Neural crest cell (in vitro differentiated cells): ENCODE measurements at places on chromosomes 12 and 14. TPM values are rescaled to one million over a fixed set of nuclear protein-coding genes. Genes with fewer than 3 reads are reported as not detected.

The HNRNPC gene
- total RNA-seq: 993 and 1,012 TPM in 2 replicates

The SMIM41 gene
- total RNA-seq: not detected in 2 replicates

The FAM222A gene
- total RNA-seq: 12.5 and 13.9 TPM in 2 replicates

The ADAMTS20 gene
- total RNA-seq: 1.8 and 2.0 TPM in 2 replicates

The ALKBH2 gene
- 33.1 and 36.2 TPM in 2 replicates for total RNA-seq

The NFYB gene
- 45.6 and 45.7 TPM in 2 replicates for total RNA-seq

The GNB3 gene
- total RNA-seq: 21.2 and 22.2 TPM in 2 replicates

The KLHDC1 gene
- total RNA-seq: 2.0 and 2.1 TPM in 2 replicates

The NPFF gene
- 0.73 TPM in 1 of 2 replicates, not detected in the other for total RNA-seq

The COA8 gene
- total RNA-seq: 33.7 and 37.2 TPM in 2 replicates

DNA sequence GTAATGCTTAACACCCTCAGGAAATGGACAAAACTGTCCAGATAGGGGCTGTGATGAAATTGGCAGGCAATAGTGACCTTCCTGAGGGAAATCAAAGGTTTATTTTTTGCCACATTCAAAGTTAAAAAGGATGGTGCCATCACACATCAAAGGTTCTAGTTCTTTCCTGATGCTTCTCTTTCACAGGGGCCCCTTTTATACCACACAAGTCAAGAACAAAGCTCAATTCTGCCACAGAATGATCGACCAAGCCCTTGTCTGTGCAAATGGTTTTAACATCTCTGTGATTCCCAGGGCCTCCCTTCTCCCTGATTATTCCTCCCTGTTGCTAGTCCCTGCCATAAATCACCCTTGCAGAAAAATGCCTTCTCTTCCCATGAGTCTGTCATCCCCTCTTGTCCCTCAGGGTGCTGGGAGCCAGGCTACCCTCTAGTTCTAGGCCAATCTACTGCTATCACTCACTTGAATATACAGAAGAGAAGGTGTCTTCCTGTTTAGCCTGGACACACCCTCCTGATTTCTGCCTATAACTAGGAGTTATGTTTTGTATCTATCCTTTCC lies 22.7 kb downstream of the SMCO2 start:
- no peaks in the 10 kb centered on the region for H3K27me3 ChIP-seq
- no peak overlapping the region for H3K4me3 ChIP-seq
- no peaks in the 10 kb centered on the region for H3K36me3 ChIP-seq
- DNase-seq: no peak

DNA sequence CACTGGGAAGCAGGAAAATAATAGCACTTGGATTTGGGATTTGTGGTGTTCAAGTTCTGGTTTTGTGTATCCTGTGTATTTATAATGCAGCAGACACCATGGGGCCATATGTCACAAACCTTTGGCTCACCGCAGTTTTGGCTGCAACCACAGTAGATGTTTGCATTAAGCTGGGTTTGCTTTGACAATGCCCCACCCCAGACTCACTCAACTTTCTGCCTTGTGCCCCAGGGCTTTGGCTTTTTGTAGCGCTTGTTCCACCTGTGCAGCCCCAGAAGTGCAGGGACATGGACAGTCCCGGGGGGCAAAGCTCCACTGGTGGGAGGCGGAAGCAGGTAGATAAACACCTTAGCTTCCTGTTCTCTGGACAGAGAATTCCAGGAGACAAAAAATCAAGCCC lies 446.9 kb downstream of the MED13L start:
- H3K27me3 ChIP-seq: peaks cover 34% of the 10 kb centered on the region
- H3K4me1 ChIP-seq: no peaks in the 10 kb centered on the region
- no peak overlapping the region for H3K4me3 ChIP-seq
- H3K27ac ChIP-seq: no peak overlapping the region
- H3K36me3 ChIP-seq: no peaks in the 10 kb centered on the region

- DNase-seq: no peak
- H3K4me1 ChIP-seq: no peaks in the 10 kb centered on the region
These were observed 67.7 kb upstream of the CD163 start for GRCh38 chr12:7571257-7571656.

- peaks cover 11% of the 10 kb centered on the region for H3K4me1 ChIP-seq
- no peak for DNase-seq
- no peak overlapping the region for H3K4me3 ChIP-seq
- peaks cover 7% of the 10 kb centered on the region for H3K36me3 ChIP-seq
- no peaks in the 10 kb centered on the region for H3K27me3 ChIP-seq
These were observed 59.9 kb downstream of the BICD1 start for GRCh38 chr12:32166510-32166909.

- DNase-seq: peak; percentile 28
- H3K27me3 ChIP-seq: no peaks in the 10 kb centered on the region
- H3K4me1 ChIP-seq: peaks cover 44% of the 10 kb centered on the region
- no peaks in the 10 kb centered on the region for H3K36me3 ChIP-seq
These were observed 677 bp downstream of the C12orf75 start for GRCh38 chr12:105330931-105331804.

GRCh38 chr12:19643635-19644034 lies 204.3 kb downstream of the AEBP2 start:
- no peaks in the 10 kb centered on the region for H3K27me3 ChIP-seq
- no peak overlapping the region for H3K4me3 ChIP-seq
- peaks cover 6% of the 10 kb centered on the region for H3K4me1 ChIP-seq
- DNase-seq: no peak
- peaks cover 4% of the 10 kb centered on the region for H3K36me3 ChIP-seq

- H3K36me3 ChIP-seq: no peaks in the 10 kb centered on the region
- H3K27ac ChIP-seq: no peak overlapping the region
- no peak for DNase-seq
- no peak overlapping the region for H3K4me3 ChIP-seq
- H3K27me3 ChIP-seq: peaks cover 100% of the 10 kb centered on the region
- peaks cover 5% of the 10 kb centered on the region for H3K4me1 ChIP-seq
These were observed 14.7 kb upstream of the TBX3 start for GRCh38 chr12:114698566-114699163.

- peaks cover 8% of the 10 kb centered on the region for H3K4me1 ChIP-seq
- no peak overlapping the region for H3K4me3 ChIP-seq
- no peaks in the 10 kb centered on the region for H3K27me3 ChIP-seq
- DNase-seq: no peak
These were observed 237.6 kb upstream of the AMIGO2 start for GRCh38 chr12:47317175-47317915.

DNA sequence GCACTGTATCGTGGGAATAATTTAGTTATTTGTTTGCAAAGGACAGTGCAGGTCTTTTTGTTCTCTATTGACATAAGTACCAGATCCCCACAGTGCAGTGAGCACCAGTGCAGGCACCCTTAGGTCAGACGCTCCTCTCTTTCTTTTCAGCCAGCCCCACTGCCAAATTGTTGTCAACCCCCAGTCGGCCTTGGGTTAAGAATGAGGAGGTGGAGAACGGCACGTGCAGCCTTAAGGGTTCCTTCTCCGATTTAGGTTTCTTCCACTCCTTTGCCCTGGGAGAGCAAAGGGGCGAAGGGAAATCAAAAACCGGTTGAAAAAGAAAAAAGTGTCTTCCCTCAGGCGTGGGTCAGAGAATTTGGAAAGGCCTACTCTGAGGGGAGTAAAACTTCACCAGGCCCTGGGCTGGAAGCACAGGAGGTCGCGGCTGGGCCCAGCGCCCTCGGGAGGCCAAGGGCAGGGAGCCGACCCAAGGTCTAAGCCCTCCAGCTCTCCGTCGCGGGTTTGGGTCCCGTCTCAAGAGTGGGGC lies 4.3 kb downstream of the PAX9 start:
- peaks cover 25% of the 10 kb centered on the region for H3K4me1 ChIP-seq
- DNase-seq: no peak
- H3K4me3 ChIP-seq: peak overlapping the region; percentile 31
- H3K27me3 ChIP-seq: peaks cover 96% of the 10 kb centered on the region

DNA sequence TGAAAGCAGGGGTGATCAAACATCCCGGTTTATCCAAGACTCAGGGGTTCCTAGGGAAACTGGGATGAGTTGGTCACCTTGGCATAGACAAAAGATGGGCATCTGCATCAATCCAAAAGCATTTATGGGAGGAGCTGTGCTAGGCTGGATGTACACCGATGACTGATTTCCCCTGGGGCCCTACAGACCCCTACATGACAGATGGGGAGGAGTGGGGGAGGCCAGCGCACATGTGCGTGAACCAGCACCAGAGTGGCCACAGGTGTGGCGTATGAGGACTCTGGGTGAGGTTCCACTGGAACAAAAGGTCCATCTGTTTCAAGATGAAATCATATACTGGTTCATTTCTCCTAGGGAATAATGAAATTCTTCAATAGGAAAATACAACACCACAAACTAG lies 210.4 kb downstream of the ITPR2 start:
- no peaks in the 10 kb centered on the region for H3K27me3 ChIP-seq
- no peak for DNase-seq
- no peak overlapping the region for H3K27ac ChIP-seq

- H3K27ac ChIP-seq: no peak overlapping the region
- H3K36me3 ChIP-seq: peaks cover 3% of the 10 kb centered on the region
- no peak overlapping the region for H3K4me3 ChIP-seq
These were observed 768.3 kb upstream of the ATXN7L3B start for GRCh38 chr12:73769337-73769736.

DNA sequence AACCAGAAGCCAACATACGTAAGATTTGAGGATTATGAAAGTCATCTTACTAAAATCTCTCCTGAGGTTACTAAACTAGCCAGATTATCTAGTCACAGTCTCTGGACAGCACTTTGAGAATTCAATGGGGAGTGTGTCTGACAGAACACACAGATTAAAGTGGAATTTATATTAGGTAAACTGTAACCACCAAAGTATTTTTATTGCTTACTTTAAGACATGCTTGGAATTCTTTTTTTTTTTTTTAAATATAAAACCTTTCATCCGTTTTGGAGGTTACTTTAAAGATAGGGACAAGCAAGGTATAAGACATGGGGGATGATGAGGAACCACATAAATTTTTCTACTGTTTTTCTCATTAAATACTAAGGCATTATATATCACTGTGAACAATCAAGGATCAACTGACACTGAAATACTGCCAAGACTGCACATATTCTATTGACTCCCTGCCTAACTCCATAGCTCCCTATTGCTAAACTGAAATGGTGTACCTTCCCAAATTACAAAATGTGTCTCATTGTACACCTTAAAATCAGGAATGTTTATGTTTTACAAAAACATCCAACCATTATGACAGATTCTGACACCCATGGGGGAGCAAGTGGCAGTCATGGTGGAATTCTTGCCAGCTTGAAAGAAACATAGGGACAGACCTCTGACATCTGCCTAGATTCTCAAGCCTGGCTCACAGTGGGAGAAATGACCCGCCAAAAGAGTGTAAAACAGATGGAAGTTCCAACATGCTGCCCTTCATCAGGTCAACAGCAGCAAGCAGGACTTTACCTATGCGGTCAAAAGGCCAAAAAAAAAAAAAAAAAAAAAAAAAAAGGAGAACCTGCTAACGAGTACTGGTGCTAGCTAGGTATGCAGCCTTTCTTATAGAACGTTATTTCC lies 239.3 kb downstream of the MED13L start:
- no peak overlapping the region for H3K4me3 ChIP-seq
- H3K36me3 ChIP-seq: peaks cover 3% of the 10 kb centered on the region
- H3K4me1 ChIP-seq: no peaks in the 10 kb centered on the region
- no peak overlapping the region for H3K27ac ChIP-seq
- H3K27me3 ChIP-seq: no peaks in the 10 kb centered on the region
- no peak for DNase-seq

- H3K27ac ChIP-seq: no peak overlapping the region
- DNase-seq: no peak
- no peaks in the 10 kb centered on the region for H3K27me3 ChIP-seq
- no peak overlapping the region for H3K4me3 ChIP-seq
- peaks cover 22% of the 10 kb centered on the region for H3K36me3 ChIP-seq
These were observed 4.3 kb downstream of the COQ10A start for GRCh38 chr12:56271031-56271430.

GRCh38 chr12:15230137-15230536 lies 8.9 kb upstream of the RERG start:
- no peak overlapping the region for H3K4me3 ChIP-seq
- no peaks in the 10 kb centered on the region for H3K36me3 ChIP-seq
- H3K27me3 ChIP-seq: peaks cover 31% of the 10 kb centered on the region
- no peak overlapping the region for H3K27ac ChIP-seq
- no peaks in the 10 kb centered on the region for H3K4me1 ChIP-seq

DNA sequence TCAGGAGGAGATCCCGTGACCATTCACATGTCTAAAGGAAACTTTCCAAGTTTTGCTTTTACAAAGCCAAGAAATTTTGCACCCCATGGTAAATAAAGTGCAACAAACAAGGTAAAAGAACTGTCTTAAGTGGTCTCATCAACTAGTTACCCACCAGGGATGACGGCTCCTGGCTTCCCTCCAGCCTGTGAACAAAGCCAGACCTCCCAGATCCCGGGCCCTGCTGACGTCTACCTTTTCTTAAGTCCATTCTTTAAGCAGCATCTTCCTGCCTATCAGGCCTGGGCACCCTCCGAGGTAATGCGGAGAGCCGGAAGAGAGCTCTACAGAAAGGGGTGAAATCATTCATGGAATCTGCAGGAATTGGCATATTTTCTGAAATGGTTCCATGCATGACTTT lies 58.0 kb upstream of the DAAM1 start:
- no peaks in the 10 kb centered on the region for H3K27me3 ChIP-seq
- no peaks in the 10 kb centered on the region for H3K36me3 ChIP-seq
- H3K4me1 ChIP-seq: no peaks in the 10 kb centered on the region
- no peak overlapping the region for H3K4me3 ChIP-seq
- H3K27ac ChIP-seq: peak overlapping the region; percentile 23

- no peak overlapping the region for H3K27ac ChIP-seq
- no peak overlapping the region for H3K4me3 ChIP-seq
- H3K36me3 ChIP-seq: no peaks in the 10 kb centered on the region
These were observed 108.8 kb upstream of the RFLNA start for GRCh38 chr12:124185971-124186686.

DNA sequence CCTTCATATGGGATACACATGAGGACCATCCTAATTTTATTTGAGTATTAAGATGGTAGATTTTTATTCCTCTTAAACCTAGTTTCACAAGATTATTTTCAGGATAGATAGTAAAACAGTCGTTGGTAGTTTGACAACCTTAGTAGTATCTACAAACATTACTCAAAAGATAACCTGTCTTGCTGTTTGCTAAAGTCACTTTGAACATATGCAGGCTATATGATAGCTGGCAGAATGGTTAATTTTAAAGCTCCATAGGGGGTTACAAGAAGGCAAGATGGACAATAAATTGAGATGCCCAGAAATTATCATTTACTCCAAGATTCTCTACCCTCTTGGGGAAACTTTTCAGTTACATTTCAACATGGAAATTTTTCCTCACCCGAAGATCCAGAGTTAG lies 525.7 kb downstream of the SOX5 start:
- no peaks in the 10 kb centered on the region for H3K27me3 ChIP-seq
- no peaks in the 10 kb centered on the region for H3K36me3 ChIP-seq
- H3K4me1 ChIP-seq: no peaks in the 10 kb centered on the region
- H3K4me3 ChIP-seq: no peak overlapping the region

DNA sequence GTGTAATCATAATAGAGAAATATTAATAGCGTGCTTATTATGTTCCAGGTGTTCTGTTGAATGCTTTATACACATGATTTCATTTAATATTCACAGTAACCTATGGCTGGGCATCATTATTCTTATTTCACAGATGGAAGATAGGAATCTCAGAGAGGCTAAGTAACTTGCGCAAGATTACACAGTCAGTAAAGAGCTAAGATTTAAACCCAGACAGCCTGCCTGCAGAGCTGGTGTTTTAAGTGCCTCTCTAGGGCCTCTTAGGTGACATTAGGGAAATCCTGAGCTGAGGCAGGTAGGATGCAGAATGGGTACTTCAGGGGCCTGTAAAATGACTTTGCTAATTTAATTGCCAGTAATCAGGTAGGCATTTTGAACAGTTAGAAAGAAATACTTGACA lies 18.5 kb upstream of the BHLHE41 start:
- no peak overlapping the region for H3K27ac ChIP-seq
- H3K4me3 ChIP-seq: no peak overlapping the region
- H3K27me3 ChIP-seq: no peaks in the 10 kb centered on the region
- H3K36me3 ChIP-seq: no peaks in the 10 kb centered on the region
- no peaks in the 10 kb centered on the region for H3K4me1 ChIP-seq
- DNase-seq: no peak
